ENCODE measurements at places on chromosomes 6 and 20.

GRCh38 chr20:62179162-62179504, 3.7 kb upstream of the MTG2 start:
- DNase-seq: no peak

GRCh38 chr6:128017288-128017687, 116.4 kb upstream of the THEMIS start:
- DNase-seq: no peak

DNA sequence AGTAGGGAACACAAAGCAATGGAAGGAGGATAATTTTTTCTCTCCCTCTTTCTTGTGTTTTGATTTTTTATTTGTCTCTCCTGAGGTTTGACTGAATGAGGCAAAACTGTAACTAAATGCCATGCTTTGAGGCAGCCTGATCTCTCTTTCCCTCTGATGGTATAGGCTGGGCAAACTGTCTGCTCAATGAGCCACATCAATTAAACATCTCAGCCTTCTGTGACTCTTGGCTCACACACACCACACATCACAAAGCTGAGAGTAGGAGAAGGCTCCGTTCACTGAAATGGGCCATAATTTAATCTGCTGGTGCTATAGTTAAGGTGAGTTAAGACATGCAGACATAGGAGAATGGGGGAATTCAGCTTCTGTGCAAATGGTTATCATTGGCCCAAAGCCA, 28.1 kb upstream of the SCGN start:
- no peak for DNase-seq

GRCh38 chr6:135514706-135515105, 17.2 kb upstream of the AHI1 start:
- no peak for DNase-seq

- no peak for DNase-seq
Measured at GRCh38 chr6:105733556-105734162, 330.8 kb upstream of the PREP start.

DNA sequence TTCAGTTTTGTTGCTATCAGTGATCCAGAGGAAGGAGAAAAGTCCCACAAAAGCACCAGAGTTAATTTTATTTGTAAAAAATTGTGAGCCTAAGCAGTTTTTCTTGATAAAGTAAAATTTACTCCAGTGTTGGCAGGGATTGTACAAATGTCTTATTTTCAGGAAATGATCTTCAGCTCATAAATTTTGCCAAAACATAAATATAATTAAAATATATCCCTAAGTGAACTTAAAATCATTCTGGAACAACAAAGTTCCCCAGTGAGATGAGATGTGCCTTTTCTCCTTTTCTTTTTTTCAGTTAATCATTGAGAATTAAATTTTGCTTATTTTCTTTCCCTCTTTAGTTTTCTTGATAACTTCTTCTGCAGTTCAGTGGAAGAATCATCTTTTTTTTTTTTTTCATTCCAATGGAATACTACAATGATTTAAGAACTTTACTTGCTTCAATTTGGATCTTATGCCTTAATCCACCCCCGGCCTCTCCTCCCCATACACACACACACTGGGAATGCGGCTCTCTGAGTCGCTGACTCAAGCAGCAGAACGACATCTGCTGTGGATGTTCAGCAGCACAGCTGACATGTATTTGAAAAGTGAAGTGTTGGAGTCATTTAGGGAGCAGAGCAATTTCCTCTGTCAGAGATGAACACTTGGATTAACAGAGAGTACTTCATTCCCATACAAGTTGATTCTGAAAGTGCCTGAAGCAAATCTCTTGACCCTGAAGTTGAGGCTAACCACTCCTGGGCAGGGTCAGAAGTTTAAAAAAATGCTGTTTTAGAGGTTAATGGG, 27.7 kb upstream of the LAMA4 start:
- DNase-seq: peak; percentile 82

DNA sequence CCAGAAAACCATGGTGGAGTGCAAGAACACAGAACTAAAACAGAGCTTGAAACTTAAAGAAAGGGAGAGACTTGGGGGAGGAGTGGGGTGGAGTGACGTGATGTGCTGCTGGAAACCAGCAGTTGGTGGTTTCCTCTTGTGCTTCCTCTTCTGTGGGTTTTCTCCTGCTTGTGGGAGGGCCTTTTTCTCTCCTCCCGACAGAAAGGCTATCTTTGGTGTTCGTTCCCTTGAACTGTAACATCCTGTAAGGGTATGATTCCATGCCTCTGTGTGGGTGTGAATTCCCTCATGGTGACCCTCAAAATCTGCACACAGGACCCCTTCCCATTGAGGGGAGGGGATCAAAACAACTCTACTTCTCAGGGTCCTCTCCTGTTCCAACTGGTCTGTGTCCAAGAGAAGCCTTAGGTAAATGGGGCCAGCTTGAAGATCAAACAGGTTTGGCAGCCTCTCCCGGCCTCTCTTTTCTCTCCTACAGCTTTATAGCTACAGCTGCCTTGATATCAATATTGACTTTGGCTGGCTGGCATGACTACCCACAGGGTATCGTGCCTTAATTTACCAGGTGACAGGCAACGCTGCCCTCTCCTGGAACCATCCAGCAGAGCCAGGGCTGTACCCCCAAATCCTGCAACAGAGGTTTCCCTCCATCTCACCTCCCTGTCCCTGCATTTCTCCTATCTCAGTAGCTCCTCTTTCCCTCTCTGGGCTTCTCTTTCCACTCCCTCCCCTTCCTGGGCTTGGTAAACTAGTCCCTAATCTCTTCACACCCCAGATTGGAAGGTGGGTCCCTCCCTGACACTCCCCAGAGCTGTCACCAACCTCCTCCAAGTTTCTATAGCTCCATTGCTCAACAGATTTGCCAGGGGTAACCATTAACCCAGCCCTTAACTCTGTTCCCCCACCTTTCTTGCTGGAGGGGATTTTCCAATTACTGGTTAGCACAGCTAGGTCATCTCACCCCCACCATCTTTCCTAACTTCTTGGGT, 1.5 kb upstream of the MSH5 start:
- DNase-seq: no peak

- no peak for DNase-seq
Measured at GRCh38 chr6:158805698-158806377, 13.3 kb downstream of the EZR start.

DNA sequence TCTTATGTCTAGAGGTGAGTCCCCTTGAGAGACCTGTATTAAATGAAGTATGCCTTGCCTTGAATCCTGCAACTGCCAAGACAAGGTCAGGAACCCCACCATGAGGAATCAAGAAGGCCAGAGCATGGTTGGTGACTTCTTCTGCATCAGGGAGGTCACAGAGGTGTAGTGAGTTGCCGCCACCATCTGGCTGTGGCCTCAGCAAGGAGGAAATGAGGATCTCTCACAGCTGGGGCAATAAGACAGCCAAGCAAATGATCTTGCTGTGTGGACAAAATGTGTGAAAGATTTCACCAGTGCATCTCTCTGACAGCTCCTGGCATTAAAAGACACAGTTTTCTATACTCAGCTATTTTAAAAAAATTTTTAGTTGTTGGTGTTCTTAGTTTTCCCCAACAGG, 611.0 kb downstream of the DOK5 start:
- no peak for DNase-seq

DNA sequence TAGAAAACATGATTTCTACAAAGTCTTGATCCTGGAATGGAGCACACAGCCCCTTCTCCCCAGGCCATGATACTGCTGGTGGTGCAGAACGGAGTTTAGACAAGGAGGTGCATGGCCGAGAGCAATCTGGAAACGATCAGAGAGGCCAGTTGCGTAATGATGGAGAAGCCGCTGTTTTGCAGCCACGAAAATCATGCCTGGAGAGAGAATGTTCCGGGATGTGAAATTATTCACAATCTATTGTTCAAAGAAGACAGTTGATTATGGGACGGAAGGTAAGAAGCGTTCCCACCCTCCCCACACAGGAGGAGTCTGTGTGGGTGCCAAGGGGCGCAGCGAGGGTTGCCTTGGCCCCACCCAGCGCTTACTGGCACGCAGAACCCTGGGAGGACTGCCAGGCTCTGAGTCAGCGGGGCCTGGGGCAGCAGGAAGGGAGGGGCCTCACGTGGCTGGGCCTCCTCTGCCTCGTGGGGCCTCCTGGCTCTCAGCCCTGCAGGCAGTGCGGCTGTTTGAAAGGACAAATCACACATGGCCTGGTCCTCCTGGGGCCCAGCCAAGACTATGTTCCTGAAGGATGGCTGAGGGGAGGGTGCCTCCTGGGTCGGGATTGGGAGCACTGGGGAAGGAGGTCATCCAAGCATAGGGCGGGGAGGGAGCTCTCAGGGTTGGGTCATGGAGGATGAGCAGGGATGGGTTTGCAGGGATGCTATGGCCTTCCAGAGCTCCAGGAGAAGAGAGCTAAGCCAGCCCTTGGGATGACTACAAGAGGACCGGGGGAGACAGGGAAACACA, 8.7 kb upstream of the AP5S1 start:
- peak; percentile 97 for DNase-seq

GRCh38 chr6:170483413-170483812, 69.7 kb downstream of the PSMB1 start:
- DNase-seq: no peak

DNA sequence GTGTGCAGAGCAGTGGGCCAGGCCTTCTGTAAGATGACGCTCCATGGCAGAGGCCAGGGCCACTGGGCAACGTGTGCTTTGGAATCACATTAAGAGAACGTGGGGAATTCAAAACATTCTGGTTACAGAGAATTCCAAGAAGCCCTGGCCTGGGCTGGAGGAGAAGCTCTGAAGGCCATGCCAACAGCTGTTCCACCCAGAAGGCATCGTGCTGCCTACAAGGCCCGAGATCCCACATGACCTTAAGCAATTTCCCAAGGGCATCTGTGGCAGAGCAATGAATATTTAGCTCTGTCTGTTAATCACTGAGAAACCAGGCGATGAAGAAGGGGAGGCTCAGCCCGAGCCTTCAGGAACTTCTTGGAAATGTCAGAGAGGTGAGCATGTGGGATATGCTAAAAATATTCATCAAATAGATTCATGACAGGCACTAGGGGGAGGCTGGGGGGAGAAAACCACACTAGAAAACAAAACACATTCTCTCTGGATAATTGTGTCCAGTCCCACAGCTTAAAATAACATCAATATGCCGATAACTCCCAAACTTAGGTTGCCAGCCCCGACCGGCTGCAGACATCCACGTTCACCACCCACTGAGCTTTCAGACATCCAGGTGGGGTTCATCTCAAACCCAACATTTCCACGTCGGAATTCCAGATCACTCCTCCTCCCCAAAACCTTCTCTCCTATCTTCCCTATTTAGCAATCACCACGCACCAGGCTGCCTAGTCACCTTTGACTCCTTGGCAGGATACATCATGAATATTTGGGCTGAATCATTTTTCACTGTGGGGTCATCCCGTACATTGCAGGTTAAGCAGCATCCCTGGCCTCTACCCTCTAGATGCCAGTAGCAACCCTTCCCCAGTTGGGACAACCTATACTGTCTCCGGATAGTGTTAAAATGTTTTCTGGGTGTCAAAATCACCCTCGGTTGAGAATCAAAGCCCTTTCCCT, 6.6 kb downstream of the SULF2 start:
- no peak for DNase-seq

GRCh38 chr6:53827531-53827930, 32.7 kb downstream of the LRRC1 start:
- no peak for DNase-seq

DNA sequence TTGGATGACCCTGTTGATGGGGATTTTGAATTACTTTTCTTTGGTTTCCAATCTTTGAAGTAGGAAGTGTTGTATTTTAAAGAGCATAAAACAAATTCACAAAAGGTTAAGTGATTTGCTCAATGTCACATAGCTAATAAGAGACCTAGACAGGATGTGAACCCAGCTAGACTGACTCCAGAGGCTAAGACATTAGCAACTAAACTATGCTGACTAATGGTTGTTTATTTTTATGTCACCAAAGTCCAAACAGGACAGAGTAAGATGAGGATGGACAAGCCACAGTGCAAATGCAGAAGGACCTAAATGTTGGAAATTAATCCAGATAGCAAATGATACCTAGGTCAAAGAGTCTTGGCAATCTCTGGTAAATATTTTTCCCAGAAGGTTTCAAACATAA, 38.0 kb downstream of the OGFRL1 start:
- no peak for DNase-seq

GRCh38 chr20:35087791-35088190, 4.8 kb downstream of the TRPC4AP start:
- DNase-seq: no peak

GRCh38 chr6:119385994-119386393, 36.4 kb upstream of the MAN1A1 start:
- DNase-seq: no peak

- DNase-seq: no peak
Measured at GRCh38 chr6:129980821-129981220, 37.6 kb upstream of the L3MBTL3 start.

Measured in putamen (tissue), 1 donor.